ENCODE measurements at places on chromosomes 11 and 22.

- DNase-seq = no peak
Measured at GRCh38 chr11:64762277-64762673, 2.5 kb upstream of the PYGM start.

DNA sequence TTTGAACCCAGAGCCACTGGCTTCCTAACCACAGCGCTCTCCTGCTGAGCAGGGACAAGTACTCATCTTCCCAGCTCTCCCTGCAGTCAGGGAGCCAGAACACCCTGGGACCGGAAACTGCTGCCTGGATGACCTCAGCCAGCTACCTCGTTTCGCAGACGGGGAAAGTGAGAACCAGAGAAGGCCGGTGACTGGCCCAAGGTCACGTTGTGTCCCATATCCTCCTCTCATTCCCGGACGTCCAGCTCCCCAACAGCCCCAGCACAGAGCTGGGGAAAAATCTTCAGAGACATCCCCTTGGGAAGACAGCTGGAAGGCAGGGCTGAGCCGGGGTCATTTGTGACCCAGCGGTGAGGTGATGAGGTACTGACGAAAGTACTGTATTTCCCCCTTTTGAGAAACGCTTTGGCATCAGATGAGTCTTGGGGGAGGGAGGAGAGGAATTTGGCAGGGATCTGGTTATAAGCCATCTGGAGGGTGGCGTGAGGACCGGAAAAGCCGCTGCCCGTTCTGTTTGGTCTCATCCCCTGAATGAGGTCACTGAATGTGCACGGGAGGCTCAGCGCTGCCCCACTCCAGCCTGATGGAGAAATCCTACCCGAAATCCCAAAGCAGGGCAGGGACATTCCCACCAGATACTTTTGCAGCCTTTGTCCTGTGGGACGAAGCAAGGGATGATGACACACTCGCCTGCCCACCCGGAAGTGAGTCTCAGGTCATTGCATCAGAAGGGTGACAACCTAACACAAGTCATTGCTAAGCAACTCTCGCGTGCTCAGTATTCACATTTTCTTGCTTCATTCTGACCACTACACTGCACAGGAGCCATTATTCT, 41.1 kb downstream of the LIF start:
- peak; percentile 28 for DNase-seq

DNA sequence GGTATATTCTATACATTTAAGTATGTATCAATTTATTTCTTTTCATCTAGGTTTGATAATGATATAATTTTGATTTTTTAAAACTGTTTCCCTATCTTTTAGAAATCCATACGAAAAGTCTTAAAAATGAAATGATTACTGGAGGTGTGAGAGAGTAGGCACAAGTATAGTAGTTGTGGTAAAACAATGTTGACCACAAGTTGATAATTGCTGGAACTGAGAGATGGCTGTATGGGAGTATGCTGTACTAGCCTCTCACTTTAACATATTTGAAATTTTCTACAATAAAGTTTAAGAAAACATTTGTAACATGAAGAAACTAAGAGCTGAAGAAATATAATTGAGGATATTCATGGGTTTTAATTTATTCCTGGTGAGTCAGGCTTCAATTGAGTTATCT, 30.0 kb downstream of the FSHB start:
- DNase-seq = no peak

- peak; percentile 58 for DNase-seq
Measured at GRCh38 chr11:73177380-73177777, 35.3 kb upstream of the FCHSD2 start.

DNA sequence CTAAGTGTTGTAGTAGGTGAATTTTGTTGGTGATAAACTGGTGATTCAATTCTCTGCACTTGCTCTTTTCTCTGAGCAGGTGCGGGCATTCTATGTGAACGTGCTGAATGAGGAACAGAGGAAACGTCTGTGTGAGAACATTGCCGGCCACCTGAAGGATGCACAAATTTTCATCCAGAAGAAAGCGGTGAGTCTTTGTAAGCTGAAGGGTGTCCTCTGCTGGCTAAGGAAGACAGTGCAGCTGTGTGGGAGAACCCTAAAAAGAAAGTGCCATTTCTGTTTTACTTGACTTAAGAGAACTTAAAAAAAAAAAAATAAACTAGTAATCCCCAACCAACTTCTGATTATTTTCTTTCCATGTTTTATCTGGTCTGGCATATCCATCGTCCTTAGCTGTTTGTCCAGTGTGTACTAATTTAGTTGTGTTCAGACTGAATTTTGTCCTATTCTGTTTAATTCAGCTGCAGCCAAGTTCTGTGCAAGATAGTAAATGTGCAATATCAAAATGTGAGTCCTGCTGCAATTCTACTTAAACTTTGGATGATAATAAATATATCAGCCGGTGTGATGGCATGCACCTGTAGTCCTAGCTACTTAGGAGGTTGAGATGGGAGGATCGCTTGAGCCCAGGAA, 29.6 kb downstream of the CAT start:
- DNase-seq = no peak

GRCh38 chr11:116962108-116962507, 124.7 kb upstream of the APOA1 start:
- DNase-seq = no peak

DNA sequence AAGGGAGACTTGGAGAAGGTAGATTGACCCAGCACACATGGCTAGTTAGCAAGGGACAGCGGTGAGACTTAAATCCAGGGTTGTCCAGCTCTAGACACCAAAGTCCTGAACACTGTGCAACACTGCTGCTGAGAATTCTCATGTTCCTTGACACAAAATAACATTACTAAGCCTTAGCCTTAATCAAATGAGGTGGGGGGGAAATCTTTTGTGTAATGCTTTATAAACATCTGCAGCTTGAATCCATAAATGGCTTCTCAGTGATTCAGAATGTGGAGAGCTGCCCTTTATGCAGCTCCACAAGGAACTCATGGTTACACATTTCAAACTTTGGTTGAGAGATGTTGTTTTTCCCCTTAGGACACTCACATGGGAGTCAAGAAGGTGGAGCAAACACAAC, 80.0 kb downstream of the CD44 start:
- DNase-seq = no peak

- no peak for DNase-seq
Measured at GRCh38 chr11:70174547-70175235, 28.4 kb upstream of the FADD start.

DNA sequence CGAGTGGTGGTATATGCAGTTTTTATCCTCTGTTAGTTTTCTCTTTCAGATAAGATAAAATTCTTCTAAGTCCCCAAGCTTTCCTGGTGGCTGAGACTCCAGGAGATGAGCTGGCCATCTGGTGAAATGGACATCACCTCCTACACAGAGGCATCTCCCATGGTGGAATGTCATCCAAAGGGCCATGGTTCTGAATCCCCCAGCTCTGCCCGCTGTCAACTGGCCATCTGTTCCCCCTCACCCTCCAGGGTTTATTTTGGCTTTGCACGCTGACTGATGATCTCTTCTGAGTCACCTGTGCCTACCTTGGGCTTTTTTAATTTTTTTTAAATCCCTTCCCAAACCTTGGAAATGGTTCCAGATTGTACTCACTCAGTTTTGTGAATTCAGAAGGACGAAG, 142.2 kb downstream of the HIPK3 start:
- no peak for DNase-seq

GRCh38 chr11:114621950-114622809, 26.6 kb upstream of the NXPE4 start:
- DNase-seq = no peak

DNA sequence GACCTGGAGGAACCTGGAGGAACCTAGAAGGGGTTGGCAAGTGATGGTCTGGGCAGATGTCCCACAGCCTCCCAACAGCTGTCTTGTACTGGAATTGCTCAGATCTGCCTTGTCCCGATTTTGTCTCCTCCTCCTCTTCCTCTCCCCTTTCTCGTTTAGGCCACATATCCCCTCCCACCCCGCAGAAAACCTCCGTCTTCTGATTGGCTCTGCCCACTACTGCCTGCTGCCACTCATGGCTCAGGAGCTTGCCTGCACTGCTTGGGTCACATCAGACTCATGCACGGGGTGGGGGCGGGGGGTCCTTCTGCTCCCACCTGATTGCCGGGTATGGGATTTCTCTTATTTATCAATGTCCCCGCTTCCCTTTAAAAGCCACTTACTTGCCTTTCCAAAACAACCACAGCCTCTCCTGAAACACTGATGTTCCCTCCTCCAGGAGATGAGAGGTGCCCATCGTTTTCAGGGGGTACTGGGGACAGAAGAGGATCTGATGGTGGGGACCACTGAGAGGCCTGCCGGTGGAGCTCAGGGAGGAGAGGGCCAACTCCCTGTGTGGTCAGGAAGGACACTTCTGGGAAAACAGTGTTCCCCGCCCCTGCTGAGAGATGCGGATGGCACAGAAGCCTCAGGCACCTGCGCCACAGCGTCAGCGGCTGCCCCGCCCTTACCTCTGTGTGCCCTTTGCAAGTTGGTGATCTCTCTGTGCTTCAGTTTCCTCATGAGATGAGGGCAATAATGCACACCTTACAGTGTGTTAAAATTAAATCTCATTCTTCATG, 14.7 kb downstream of the TOM1 start:
- DNase-seq = no peak

DNA sequence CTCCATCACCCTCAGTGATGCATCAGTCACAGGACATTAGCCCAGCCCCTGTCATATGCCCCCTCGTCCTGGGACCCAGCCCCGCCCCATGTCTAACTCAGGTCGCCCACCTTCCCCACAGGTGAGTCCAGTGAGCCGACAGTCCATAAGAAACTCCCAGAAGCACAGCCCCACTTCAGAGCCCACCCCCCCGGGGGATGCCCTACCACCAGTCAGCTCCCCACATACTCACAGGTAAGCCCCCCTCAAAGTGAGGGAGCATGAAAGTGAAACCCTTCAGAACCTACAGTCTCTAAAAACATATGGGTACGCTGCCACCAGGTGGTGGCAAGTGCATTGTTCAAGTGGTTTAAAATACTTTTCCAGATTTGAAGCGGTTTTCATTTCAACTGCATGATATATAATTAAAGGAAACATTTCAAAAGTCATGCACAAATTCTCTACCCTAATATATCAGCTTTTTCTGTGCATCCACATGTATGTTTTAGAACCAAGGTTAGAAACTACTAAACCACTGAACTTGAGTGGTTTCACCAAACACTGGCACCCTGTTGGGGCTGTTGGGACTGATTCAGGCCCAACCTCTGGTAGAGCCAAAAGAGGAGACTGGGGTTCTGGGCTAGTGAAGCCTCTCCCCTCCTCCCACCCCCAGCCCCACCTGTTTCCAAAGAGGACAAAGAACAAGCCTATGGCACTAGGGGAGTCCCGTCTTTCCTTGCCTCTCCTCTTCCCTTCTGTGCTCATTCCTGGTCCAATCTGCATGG, 17.3 kb downstream of the EPS8L2 start:
- no peak for DNase-seq

- DNase-seq = peak; percentile 34
Measured at GRCh38 chr22:41092847-41093411, 537 bp downstream of the EP300 start.

Data from head of caudate nucleus (tissue), 42 donors.